ENCODE measurements at places on chromosomes 4 and X. TPM values are rescaled to one million over a fixed set of nuclear protein-coding genes. Genes with fewer than 3 reads are reported as not detected.

HSFX1 gene
- polyA plus RNA-seq, result 0.73 TPM

ITM2A gene
- 155 TPM for polyA plus RNA-seq

VGLL1 gene
- polyA plus RNA-seq, result not detected

ANOS1 gene
- polyA plus RNA-seq, result 6.2 TPM
